Fibroblast of lung (primary cell): ENCODE measurements at places on chromosomes 2 and 18. TPM values are rescaled to one million over a fixed set of nuclear protein-coding genes. Genes with fewer than 3 reads are reported as not detected.
A peak's percentile ranks its signal among the peaks of the same experiment; 100 is the strongest.

GRCh38 chr2:169806586-169806985, 7.9 kb downstream of the SSB start:
- H3K4me3 ChIP-seq, result no peak overlapping the region
- no peaks in the 10 kb centered on the region for H3K27me3 ChIP-seq
- no peak for DNase-seq
- H3K36me3 ChIP-seq, result peaks cover 6% of the 10 kb centered on the region
- H3K4me1 ChIP-seq, result peaks cover 3% of the 10 kb centered on the region

- no peak overlapping the region for H3K4me3 ChIP-seq
- H3K27ac ChIP-seq, result no peak overlapping the region
- no peaks in the 10 kb centered on the region for H3K4me1 ChIP-seq
- no peaks in the 10 kb centered on the region for H3K36me3 ChIP-seq
- no peaks in the 10 kb centered on the region for H3K27me3 ChIP-seq
These were observed 59.0 kb upstream of the SPRED2 start for GRCh38 chr2:65491381-65491905.

- peaks cover 5% of the 10 kb centered on the region for H3K4me1 ChIP-seq
- no peaks in the 10 kb centered on the region for H3K27me3 ChIP-seq
- DNase-seq, result no peak
- no peak overlapping the region for H3K4me3 ChIP-seq
- no peak overlapping the region for H3K27ac ChIP-seq
- no peaks in the 10 kb centered on the region for H3K36me3 ChIP-seq
These were observed 19.1 kb downstream of the MAPRE2 start for GRCh38 chr18:35060122-35060815.

GRCh38 chr2:128202791-128203190, 111.8 kb downstream of the UGGT1 start:
- H3K27me3 ChIP-seq, result no peaks in the 10 kb centered on the region
- H3K4me3 ChIP-seq, result no peak overlapping the region
- H3K27ac ChIP-seq, result no peak overlapping the region
- DNase-seq, result no peak

DNA sequence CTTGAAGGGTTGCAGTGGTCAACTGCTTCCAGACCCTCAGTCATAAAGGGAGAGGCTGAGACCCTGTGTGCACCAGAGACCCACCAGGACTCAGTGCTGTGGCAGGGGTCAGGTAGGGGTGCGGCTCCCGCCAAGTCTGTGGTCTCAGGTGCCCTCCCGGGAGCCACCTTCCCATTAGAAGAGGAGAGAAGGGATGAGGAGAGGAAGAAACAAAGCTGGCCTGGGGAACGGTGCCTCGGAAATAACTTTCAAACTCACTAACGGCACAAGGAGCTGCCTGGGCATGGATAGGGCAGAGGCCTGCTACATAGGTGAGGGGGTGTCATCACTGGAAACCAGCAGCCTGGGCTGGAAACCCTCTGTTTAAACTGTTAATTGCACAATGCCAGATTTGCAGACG, 84.9 kb downstream of the TPO start:
- H3K36me3 ChIP-seq, result no peaks in the 10 kb centered on the region
- H3K27ac ChIP-seq, result no peak overlapping the region
- no peaks in the 10 kb centered on the region for H3K4me1 ChIP-seq
- no peaks in the 10 kb centered on the region for H3K27me3 ChIP-seq
- DNase-seq, result no peak

GRCh38 chr18:14921031-14921430, 173.1 kb downstream of the ANKRD30B start:
- no peaks in the 10 kb centered on the region for H3K36me3 ChIP-seq
- H3K27me3 ChIP-seq, result no peaks in the 10 kb centered on the region
- H3K27ac ChIP-seq, result no peak overlapping the region
- DNase-seq, result no peak
- no peak overlapping the region for H3K4me3 ChIP-seq

- no peaks in the 10 kb centered on the region for H3K4me1 ChIP-seq
- no peak overlapping the region for H3K4me3 ChIP-seq
- H3K27me3 ChIP-seq, result no peaks in the 10 kb centered on the region
These were observed 458.7 kb upstream of the ID2 start for GRCh38 chr2:8222979-8223694.

DNA sequence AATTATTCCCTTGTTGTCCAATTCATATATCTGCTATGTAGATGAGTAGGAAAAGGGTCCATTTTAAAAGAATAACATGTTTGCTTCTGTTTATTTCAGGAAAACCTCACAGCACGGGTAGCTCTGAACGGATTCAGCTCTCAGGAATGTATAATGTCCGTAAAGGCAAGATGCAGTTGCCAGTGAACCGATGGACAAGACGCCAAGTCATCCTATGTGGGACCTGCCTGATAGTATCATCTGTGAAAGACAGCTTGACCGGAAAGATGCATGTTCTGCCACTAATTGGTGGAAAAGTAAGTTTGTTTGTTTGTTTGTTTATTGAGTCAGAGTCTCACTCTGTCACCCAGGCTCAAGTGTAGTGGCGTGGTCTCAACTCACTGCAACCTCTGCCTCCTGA, 114.6 kb downstream of the PHLPP1 start:
- H3K4me1 ChIP-seq, result no peaks in the 10 kb centered on the region
- no peak overlapping the region for H3K27ac ChIP-seq
- no peaks in the 10 kb centered on the region for H3K36me3 ChIP-seq

DNA sequence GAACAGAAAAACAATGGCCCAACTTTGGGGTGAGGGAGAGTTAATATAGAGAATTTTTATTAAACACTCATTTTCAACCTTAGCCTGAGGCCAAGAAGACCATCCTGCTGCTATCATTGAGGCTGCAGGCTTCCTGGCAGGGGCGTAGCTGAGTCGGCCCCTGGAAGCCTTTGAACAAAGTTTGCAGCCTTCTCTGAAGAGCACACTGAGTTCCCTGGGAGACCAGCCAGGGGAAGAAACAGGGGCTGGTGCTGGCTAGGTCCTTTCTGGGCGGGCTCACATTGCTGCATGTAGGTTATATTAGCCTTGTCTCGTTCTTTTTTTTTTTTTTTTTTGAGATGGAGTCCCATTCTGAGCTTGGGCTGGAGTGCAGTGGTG, 126.8 kb upstream of the HS6ST1 start:
- H3K36me3 ChIP-seq, result no peaks in the 10 kb centered on the region
- H3K27ac ChIP-seq, result no peak overlapping the region
- H3K27me3 ChIP-seq, result no peaks in the 10 kb centered on the region
- peaks cover 3% of the 10 kb centered on the region for H3K4me1 ChIP-seq
- no peak for DNase-seq

GRCh38 chr2:28413152-28413898, 20.7 kb downstream of the FOSL2 start:
- peaks cover 3% of the 10 kb centered on the region for H3K4me1 ChIP-seq
- no peaks in the 10 kb centered on the region for H3K27me3 ChIP-seq
- no peak overlapping the region for H3K4me3 ChIP-seq
- no peak overlapping the region for H3K27ac ChIP-seq

- peaks cover 2% of the 10 kb centered on the region for H3K36me3 ChIP-seq
- H3K4me3 ChIP-seq, result no peak overlapping the region
- DNase-seq, result no peak
- H3K4me1 ChIP-seq, result no peaks in the 10 kb centered on the region
These were observed 18.7 kb downstream of the PER2 start for GRCh38 chr2:238269741-238270140.

DNA sequence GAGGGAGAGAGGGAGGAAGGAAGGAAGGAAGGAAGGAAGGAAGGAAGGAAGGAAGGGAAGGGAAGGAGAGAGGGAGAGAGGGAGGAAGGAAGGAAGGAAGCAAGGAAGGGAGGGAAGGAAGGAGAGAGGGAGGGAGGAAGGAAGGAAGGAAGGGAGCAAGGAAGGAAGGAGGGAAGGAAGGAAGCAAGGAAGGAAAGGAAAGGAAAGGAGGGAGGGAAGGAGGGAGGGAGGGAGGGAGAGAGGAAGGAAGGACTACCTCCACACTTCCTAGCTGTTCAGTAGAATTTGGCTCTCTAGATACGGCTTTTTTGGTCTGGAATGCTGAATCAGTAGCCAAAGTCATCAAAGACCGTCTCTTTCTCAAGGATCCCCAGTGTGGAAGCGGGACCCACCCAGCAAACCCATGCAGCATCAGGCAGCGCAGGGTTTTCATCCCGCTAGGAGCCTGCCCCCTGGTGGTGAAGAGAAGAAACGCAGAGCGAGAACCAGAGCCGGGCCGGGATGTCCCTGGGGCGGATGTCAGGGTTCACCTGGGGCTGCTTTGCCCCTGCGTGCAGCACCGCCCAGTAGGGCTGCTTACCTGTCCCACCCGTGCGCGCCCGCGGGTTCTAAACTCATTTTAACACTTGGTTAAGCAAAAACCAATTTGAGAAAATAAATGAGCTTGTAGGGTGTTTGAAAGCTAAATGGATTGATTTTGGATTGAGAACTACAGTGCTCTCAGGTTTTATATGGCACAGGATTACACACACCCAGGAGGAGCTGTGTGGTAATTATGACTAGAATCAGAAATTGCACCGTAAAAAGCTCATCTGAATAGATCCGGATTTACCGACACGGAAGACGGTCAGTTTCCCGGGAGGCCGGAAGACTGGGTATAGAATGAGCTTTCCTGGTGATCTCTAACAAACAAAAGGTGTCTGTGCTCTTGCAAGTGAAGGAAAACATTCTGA, 48.1 kb upstream of the ARL4C start:
- H3K27ac ChIP-seq, result no peak overlapping the region
- H3K4me1 ChIP-seq, result no peaks in the 10 kb centered on the region
- no peaks in the 10 kb centered on the region for H3K36me3 ChIP-seq
- no peaks in the 10 kb centered on the region for H3K27me3 ChIP-seq
- peak; percentile 72 for DNase-seq

DNA sequence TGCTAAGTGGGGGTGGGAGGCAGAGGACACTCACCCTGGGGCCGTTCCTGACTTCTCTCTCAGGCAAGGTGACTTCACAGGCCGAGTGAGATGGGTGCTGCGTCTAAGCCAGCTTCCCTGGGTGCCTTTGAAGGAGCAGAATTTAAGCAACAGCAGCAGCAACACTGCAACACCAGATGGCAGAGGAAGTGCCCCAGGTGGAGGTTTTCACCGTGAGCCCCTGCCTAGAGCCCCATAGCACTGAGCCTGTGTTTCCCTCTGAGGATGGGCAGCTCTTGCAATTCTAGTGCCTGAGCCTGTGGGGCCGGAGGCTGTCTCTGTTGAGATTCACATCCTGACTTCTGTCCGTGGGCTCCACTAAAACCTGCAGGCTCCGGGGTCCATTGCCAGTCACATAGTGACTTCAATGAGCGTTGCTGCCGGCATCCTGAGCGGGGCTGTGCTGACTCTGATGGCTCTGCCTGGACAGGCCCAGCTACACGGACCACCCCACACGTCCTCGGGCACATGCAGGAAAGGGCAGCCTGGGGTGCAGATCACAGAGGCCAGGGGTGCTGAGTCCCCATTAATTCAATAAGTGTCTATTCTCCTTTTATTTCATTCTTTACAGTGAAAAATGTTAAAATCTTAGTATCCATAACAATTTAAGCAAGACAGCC, 218.8 kb downstream of the SNTG2 start:
- H3K36me3 ChIP-seq, result no peaks in the 10 kb centered on the region
- no peaks in the 10 kb centered on the region for H3K27me3 ChIP-seq
- no peak overlapping the region for H3K27ac ChIP-seq
- H3K4me1 ChIP-seq, result no peaks in the 10 kb centered on the region
- H3K4me3 ChIP-seq, result no peak overlapping the region

DNA sequence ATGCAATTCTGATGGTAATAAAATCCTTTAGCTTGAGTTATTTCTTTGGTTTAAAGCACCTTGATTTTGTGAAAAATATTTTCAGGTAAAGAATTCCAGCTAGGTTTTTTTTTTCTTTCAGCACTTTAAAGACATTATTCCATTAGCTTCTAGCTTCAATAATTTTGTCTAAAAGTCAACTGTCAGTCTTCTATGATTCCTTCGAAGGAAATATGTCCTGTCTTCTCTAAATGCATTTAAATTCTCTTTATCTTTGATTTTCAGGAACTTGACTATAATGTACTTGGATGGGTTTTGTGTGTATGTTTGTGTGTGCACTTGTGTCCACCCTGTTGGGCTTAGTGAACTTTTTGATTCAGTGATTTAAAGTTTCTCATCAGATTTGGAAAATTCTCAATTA, 4.7 kb downstream of the LONRF2 start:
- no peak overlapping the region for H3K27ac ChIP-seq
- H3K4me3 ChIP-seq, result no peak overlapping the region
- no peaks in the 10 kb centered on the region for H3K4me1 ChIP-seq
- peak; percentile 4 for DNase-seq
- H3K27me3 ChIP-seq, result peaks cover 16% of the 10 kb centered on the region

- no peak overlapping the region for H3K27ac ChIP-seq
- no peak overlapping the region for H3K4me3 ChIP-seq
- peak; percentile 27 for DNase-seq
- H3K36me3 ChIP-seq, result no peaks in the 10 kb centered on the region
- H3K27me3 ChIP-seq, result no peaks in the 10 kb centered on the region
These were observed 76.3 kb upstream of the DAPL1 start for GRCh38 chr2:158718851-158719250.

- H3K36me3 ChIP-seq, result no peaks in the 10 kb centered on the region
- peaks cover 4% of the 10 kb centered on the region for H3K4me1 ChIP-seq
- H3K27ac ChIP-seq, result no peak overlapping the region
- H3K4me3 ChIP-seq, result no peak overlapping the region
- peak; percentile 51 for DNase-seq
These were observed 220.4 kb upstream of the TFPI start for GRCh38 chr2:187774551-187775071.

DNA sequence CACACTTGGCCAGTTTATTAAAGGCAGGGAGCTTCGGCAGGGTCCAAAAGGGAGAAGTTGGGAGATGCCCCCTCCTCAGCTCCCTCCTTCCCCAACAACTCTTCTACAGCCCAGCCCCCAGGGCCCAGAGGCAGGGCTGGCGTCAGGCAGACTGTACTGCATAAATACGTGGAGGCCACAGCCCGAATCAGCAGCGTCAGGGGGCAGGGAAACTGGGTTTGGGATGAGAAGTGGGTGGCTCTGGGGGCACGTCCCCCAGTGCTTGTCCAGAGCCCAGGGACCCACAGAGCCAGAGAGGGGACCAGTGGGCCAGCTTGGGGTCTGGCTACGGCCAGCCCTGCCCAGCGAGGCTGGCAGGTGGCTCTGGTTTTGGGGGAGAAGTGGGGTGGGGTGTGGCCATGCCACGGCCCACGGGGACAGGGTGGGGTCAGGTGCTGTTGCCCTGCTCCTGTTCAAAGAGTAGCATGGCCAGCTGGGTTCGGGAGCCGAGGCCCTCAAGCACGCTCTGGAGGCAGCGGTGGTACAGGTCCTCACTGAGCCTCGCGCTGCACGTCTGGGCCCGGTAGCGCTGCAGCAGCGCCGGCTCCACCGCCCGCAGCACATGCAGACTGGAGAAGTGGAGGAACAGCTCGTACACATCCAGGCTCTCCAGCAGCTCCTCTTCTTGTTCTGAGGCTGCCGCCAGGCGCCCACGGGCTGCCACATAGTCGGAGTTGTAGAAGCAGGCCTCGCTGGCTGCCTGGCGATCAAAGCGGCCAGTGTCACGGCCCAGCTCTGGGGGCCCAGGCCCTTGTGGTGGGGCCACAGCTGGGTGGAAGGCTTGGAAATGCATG, 4.4 kb downstream of the CHPF start:
- H3K27me3 ChIP-seq, result no peaks in the 10 kb centered on the region
- H3K27ac ChIP-seq, result no peak overlapping the region
- no peak overlapping the region for H3K4me3 ChIP-seq
- DNase-seq, result no peak
- H3K4me1 ChIP-seq, result peaks cover 5% of the 10 kb centered on the region

FER1L5 gene
- 0.50 and 0.51 TPM in 2 replicates for total RNA-seq

TSGA10 gene
- 5.3 and 5.9 TPM in 2 replicates for total RNA-seq

TOGARAM2 gene
- total RNA-seq, result 0.26 and 0.33 TPM in 2 replicates

SLC9A4 gene
- total RNA-seq, result not detected in 2 replicates

GPR35 gene
- 1.0 and 1.2 TPM in 2 replicates for total RNA-seq

ZNF385B gene
- under 0.01 TPM in 1 of 2 replicates, not detected in the other for total RNA-seq
